ENCODE measurements at places on chromosomes 2 and 18.
A peak's percentile ranks its signal among the peaks of the same experiment; 100 is the strongest.

DNA sequence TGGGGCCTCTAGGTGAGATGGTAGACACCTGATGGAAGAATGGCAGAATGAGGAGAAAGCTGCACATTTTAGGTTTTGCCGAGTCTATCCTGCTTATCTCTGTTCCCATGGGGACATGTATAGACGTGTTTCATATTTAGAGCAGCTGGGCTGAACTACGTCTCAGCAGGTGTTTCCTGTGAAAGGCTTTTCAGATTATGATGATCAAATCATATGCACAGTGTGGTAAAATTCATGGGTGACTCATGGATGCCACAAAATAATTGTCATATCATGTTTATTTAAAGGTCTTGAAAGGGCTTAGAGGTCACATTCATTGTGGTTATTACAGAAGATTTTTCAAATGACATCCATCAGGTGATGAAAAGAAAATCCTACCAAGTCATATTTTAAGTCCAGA is 90.5 kb downstream of the ICOS start:
- DNase-seq, result peak; percentile 77

GRCh38 chr2:184261331-184261730 is 337.0 kb upstream of the ZNF804A start:
- DNase-seq, result no peak

- no peak for DNase-seq
These were observed 695.7 kb upstream of the POU3F3 start for GRCh38 chr2:104158191-104158590.

- no peak for DNase-seq
These were observed 60.0 kb upstream of the DTNA start for GRCh38 chr18:34650121-34650545.

- DNase-seq, result no peak
These were observed 121.4 kb upstream of the HS6ST1 start for GRCh38 chr2:128439791-128440665.

- no peak for DNase-seq
These were observed 37.1 kb upstream of the TNFRSF11A start for GRCh38 chr18:62287781-62288664.

GRCh38 chr2:150609831-150610582 is 122.5 kb upstream of the RND3 start:
- DNase-seq, result no peak

DNA sequence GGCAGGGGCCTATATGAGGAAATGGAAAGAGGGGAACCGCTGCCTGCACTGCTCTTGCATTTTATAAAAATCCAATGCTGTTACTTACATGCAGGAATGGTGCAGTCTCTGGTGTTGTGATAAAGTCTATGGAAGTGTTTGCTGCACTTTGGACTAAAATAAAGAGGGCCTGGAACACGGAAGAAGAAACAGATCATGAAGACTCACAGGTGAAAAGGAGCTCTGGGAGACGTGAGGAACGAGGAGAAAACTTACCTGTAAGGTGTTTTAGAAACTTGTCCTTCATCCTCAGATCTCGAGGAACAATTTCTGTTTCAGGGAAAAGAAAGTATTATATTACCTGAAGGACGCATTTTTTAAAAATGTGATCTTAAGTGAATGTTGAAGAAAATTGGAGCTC is 1.9 kb downstream of the ALKAL2 start:
- DNase-seq, result no peak

DNA sequence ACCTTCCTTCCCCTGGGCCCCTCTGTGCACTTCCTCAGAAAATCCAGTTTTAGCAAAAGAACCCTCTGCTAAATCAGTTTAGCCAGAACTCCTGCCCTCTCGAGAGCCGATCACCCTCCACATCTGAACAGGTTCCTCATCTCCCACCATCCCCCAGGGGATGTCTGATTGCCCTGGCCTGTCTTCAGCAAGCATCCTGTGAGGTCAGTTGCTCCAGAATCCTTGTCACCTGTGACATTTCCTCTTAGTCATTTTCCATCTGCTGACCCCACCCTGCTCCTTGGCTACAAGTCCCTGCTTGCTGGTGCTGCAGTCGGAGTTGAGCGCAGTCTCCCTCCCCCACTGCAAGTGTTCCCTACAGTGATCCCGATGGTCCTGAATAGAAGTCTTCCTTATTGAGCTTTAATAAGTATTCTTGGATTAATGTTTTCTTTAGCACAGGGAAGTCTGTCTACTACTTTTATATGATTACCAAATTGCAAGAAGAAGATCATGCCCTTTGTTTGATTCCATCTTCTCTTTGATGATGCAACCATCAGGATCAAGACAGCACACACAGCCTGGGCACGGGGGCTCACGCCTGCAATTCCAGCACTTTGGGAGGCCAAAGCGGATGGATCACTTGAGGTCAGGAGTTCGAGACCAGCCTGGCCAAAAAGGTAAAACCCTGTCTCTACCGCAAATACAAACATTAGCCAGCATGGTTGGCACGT is 30.9 kb upstream of the UBE2F start:
- no peak for DNase-seq

GRCh38 chr2:47535996-47536395 is 133.0 kb downstream of the MSH2 start:
- no peak for DNase-seq

- no peak for DNase-seq
These were observed 21.0 kb downstream of the DNAH6 start for GRCh38 chr2:84537251-84537650.

- DNase-seq, result peak; percentile 46
These were observed 62.8 kb upstream of the NEUROD1 start for GRCh38 chr2:181742922-181743722.

GRCh38 chr2:54999182-54999581 is 51.1 kb downstream of the RTN4 start:
- no peak for DNase-seq

- no peak for DNase-seq
These were observed 95.0 kb downstream of the MBP start for GRCh38 chr18:77037567-77037966.

GRCh38 chr2:28528206-28528605 is 32.3 kb downstream of the PLB1 start:
- DNase-seq, result no peak

- no peak for DNase-seq
These were observed 398.8 kb upstream of the TRIB2 start for GRCh38 chr2:12317814-12318426.

- peak; percentile 36 for DNase-seq
These were observed 1.0 kb upstream of the PPP1CB start for GRCh38 chr2:28750316-28751251.

- DNase-seq, result peak; percentile 6
These were observed 222.7 kb downstream of the PIEZO2 start for GRCh38 chr18:10926621-10927161.

DNA sequence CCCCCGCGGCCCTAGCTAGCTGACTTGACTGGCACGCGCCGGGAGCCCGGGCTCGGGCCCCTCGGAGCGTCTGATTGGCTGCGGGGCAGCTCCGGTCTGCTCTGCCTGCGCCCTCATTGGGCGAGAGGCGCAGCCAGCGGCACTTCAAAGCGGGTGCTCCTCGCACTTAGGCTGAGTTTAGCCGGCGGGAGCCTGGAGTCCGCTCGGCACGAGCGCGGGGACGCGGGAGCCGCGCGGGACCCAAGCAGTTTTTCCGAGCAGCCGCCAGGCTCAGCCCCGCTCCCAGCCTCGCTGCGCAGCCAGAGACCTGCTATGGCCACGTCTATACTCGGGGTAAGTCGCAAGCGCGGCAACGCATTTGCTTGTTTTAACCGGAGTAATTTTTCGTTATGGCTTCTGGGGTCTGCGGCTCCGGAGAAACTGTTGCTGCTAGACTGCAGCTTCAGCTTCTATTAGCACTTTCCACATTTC is at the start of gene SP9:
TSS of gene SP9 (plus strand) at position 174 of the 471 bp plus-strand sequence. CDS start at position 313, 139 bp downstream.
- peak; percentile 37 for DNase-seq

DNA sequence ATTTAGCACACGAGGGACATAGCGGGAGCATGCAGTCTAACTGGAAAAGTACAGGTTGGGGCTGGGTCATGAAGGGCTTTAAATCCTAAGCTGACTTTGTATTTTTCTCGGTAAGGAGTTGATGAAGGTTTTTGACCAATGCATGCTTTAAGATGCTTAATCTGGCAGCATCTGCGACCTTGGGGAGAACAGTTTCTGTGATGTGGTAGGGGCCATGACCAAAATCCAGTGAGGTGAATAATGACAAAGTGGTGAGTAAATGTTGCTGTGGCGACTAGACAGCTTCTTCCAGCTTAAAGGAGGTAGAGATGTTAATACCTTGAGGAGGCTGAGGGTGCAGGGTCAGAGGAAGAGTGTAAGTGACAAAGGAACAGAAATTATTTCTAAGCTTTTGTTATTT is 174.6 kb upstream of the ALPP start:
- DNase-seq, result no peak

- no peak for DNase-seq
These were observed 376.5 kb upstream of the NXPH2 start for GRCh38 chr2:139156730-139157129.

- peak; percentile 16 for DNase-seq
These were observed 563.1 kb upstream of the PIK3C3 start for GRCh38 chr18:41391616-41392595.

DNA sequence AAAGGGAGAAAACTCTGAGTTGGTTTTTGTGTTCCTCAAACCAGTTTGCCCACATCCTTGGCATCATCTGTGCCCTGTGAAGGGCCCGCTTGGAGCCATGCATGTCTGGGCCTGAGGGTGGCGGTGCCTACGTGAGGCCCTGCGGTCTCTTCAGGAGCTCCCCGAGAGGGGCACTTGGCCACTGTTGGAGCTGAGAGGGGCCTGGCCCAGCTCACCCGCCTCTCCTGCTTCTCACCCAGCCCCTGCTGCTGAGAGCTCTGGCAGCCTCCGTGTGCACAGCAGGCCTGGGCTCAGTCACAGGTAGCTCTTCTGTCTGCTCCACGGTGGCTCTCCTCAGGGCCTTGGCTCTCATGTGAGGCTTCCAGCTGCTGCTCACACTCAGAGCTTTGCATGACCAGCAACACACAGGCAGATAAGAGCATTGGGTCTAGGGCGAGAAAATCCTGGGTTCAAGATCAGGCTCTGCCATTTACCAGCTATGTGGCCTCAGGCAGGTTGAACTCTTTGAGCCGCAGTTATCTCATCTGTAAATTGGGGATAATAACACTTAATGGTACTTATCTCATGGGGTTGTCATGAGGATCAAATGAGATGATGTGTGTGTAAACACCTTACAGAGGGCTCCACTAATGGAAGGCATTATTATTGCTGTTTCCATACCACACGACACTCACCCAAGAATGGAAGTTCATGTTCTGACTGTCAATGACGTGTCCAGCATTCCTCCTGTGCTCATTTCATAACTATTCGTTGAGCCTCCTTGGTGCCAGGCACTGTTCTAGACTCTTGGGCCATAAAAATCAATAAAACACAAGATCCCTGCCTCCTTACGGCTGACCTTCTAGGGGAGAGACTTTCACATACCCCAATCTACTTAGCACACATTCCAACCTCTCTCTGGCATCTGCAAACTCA is 41.6 kb upstream of the PLB1 start:
- DNase-seq, result no peak

- DNase-seq, result no peak
These were observed 1341.8 kb upstream of the NXPH2 start for GRCh38 chr2:140122001-140122400.

GRCh38 chr18:46859855-46860254 is 57.5 kb downstream of the PIAS2 start:
- DNase-seq, result no peak

GRCh38 chr18:25453556-25454269 is 101.7 kb upstream of the ZNF521 start:
- no peak for DNase-seq

- DNase-seq, result no peak
These were observed 12.8 kb downstream of the ALPG start for GRCh38 chr2:232419245-232420072.

DNA sequence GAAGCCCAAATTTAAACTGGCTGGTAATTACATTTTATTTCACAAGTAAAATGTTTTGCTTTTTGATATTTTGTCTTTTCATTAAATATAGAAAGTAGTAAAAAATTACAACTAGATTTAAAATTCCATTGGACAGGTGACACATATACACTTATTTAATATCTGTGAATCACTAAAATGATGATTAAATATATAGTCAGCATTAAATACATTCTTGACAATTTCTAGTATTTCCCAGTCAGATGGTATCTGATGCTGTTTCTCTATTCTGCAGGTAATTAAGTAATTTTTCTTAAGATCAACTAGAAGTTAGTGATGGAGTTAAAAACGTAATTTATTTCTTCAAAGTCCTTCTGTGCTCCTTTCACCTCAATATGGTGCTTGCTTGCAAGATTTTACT is 237.8 kb downstream of the LRRTM4 start:
- no peak for DNase-seq

GRCh38 chr2:100935372-100935752 is 66.7 kb upstream of the RPL31 start:
- DNase-seq, result no peak

- DNase-seq, result no peak
These were observed 14.4 kb upstream of the SALL3 start for GRCh38 chr18:78965260-78965659.

DNA sequence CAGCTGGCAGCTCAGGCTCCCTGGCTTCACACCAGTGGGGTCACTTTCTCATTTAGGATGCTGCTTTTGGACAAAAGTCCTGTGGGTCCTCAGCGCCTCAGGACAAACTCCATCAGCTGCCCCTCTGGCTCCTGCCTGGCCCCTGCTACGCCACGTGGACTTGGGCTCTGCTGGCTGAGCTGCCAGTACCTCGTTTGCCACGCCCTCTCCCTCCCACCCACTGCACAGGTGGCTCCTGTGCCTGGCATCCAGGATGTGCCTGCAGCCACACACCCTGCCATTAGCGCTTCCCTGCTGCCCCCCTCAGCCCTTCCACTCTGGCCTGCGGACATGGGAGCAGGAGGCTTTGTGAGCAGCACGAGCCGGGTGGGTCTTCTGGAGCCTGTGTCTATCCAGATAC is 118.9 kb downstream of the ZNF236 start:
- no peak for DNase-seq

DNA sequence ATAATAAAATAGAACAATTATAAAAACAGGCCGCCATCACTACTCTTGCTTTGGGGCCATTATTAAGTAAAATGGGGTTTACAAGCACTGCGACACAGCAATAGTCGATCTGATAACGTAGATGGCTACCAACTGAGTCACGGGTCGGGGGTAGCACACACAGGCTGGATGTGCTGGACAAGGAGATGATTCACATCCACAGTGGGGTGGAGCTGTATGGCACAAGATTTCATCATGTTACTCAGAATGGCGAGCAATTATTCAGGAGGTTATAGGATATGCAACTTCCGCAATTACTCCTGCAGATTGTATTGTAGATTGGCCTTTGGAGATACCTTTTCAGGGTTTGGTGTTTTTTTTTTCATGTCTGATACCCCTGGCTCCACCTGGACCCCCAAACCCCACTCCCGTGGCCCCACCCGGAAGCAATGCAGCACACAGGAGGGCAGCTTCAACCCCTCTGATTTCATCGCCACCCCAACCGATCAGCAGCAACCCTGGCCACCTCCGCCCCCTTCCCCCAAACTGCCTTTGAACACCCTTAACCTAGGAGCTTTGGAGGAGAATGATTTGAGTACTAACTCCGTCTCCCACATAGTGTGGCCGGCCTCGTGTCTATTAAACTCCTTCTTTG is 21.4 kb upstream of the MLPH start:
- DNase-seq, result peak; percentile 42

GRCh38 chr2:106223347-106223746 is 29.2 kb upstream of the UXS1 start:
- no peak for DNase-seq

- DNase-seq, result peak; percentile 93
These were observed 53.5 kb upstream of the RMDN2 start for GRCh38 chr2:37871456-37872191.

Measured in activated CD4-positive, alpha-beta T cell treated with anti-CD3 and anti-CD28 coated beads, Interleukin-2, amount 50 U/mL, for 16 hours (primary cell).